Stimulated activated CD4-positive, alpha-beta T cell treated with anti-CD3 and anti-CD28 coated beads, Interleukin-4, amount 100 ng/mL, for 48 hours (primary cell): ENCODE measurements at places on chromosomes 6 and 20.

DNA sequence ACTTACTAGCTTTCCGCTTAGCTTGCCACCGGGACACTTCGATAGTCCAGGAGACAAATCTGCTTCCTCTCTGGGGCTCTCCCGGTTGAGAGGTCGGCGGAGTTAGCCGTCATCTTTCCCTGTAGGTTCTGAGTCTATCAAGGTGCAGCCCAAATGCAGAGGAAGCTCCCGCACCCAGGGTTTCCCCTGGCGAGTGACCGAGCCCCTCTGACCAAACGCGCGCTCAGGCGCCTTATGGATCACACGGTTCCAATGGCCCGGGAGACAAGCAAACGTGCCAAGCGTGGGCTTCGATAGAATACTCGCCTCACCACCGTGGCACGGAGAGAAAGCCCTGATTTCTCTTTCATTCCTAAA is 15.8 kb upstream of the FOXC1 start:
- no peak for DNase-seq

GRCh38 chr6:37221585-37222124 is 35.9 kb upstream of the TBC1D22B start:
- no peak for DNase-seq

DNA sequence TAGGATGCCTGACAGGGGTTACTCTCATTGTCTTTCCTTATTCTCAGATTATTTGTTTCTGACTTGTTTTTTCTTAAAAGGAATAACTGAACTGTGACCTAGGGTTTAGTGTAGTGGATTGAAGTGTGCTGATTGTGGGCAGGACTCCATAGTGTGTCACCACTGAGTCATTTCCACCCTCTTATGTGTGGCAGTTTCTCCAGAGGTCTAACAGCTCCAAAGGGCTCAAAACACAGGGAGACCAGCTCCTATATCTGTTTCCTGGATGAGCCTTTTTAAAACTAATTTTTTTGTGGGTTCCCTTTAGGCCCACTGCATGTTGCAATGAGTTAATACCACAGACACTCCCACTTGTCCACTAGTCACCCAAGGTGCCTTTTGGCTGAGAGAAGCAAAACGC is 951.1 kb upstream of the ADGRB3 start:
- no peak for DNase-seq

DNA sequence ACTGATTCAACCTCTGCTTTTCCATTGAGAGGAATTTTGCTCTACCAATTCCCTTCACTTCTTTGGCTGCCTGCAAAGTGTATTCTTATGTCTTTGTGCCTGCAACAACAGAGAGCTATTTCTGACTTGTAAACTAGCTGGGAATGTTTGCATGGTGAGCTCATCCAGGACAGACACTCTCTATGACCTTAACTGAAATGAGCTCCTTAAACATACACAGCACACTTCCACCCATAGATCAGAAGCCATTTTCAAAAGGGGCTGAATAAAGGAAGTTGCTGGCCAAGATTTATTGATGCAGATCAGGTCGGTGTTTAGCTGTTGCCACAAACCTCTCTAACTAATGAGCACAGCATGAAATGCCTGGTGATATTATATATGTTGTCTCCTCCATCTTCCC is 377.7 kb downstream of the BTBD9 start:
- no peak for DNase-seq

DNA sequence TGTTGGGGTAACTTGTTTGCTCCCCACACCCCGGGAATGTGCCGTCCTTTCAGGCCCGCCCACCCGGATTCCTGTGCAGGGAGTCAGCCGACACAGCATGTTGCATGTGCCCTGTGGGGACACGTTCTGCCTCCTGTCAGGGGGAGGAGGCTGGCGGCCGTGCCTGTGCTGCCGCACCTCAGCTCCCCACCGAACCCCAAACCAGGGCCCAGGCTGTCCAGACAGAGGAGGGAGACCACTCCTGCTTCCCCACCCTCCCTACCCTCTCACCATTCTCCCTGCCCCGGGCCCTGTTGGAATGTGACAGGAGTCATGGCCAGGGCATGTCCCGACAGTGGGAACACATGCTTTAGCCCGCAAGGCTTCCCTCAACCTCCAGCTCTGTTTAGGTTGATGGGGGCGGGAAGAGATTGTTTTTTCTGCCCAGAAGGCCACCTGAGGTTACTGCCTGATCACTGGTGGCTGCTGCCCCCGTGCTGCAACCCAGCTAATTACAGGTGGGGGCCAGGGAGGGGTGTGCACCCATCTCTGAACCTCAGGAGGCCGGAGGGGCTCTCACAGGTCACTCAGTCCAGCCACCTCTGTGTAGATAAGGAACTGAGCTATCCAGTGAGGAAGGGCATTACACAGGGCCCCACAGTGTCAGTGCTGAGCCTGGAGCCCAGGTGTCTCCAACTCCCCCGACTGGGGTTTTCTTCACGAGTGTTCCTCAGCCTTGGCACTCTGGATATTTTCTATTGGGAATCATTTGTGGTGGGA is 13.6 kb downstream of the LRRC73 start:
- DNase-seq, result no peak

DNA sequence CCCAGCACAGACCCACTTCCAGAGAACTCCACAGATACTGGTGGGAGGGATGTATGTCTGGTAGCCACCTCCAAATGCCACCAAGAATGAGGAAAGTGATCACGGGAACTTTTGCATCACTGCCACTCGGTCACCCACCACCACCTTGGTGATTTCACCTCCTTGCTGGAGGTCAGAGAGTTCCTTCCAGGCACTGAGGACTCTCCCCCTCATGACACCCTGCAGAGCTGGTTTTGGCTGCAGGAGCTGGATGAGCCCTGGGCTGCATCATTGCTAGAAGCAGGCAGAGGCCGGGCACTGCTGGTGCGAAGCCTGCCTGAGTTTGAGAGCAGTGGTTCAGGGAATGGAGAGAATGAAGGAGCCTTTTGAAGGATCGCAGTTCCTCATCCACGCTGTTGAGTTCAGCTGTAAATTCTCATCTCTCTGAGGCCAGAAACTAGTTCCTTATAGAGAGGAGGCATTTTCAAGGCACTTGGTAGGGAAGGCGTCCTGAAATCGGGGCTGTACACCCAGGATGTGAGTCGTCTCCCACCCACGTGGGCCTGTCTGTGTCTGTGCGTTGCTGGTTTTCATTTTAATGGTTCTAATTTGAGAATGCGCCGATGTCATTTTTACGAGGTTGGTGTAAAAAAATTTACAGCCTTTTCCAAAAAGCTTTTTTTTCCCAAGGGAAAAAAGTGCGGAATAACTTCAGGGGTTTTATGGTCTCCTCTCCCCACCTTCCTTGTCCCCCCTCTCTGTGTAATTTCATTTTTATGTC is 25.0 kb downstream of the FOXP4 start:
- peak; percentile 36 for DNase-seq

DNA sequence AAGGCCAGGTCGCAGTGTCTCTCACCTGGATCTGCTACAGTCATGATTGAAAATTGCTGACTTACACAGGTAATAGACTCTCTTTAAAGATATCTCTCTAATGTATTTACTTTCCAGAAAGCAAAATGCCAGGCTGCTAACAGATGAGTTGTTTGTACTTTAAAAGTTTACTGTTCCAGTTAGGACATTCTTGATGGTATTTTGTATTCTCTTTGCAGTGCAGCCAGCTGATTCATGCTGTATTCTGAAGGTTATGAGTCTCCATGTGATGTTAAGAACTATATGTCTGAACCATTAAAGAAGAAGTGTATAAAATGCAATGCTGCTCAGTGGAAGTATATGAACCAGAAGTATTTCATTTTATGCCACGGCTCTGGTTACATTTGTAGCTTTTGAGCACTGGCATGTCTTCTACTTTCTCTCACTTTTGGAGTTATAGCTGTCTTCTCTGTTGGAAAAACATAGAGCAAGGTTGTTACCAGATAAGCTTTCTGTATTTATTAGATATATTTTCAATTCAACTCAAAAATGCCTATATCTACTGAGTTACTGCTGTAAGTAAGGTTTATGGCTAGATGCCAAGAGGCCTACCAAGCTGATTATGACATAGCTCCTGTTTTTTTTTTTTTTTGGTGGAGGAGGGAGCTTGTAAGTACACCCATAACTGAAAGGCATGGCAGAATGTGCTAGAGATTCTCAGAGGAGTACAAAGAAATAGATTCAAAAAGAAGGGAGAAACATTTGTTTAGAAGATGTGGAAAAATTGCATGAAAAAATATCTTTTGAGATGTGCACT is 130.5 kb upstream of the MAN1A1 start:
- no peak for DNase-seq

GRCh38 chr6:47105469-47106178 is 63.5 kb upstream of the ADGRF1 start:
- no peak for DNase-seq

- DNase-seq, result no peak
Measured at GRCh38 chr6:128569732-128570679, 49.6 kb upstream of the PTPRK start.

DNA sequence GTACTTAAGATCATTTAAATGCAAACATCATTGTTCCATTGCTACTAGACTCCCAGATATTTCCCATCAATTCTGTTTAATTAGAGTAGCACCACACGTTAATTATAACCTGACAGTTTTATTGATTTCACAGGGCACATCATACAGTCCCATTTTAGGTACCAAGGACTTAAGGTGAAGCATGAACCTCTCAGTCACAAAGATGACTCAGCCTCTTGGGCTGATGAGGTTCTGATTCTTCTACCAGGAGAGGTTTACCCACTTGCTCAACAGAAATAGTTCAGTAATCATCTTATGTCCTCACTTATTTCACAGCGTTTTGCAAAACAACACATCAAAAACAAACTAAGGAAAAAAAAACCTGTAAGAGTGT is 98.5 kb downstream of the HIVEP2 start:
- no peak for DNase-seq

- DNase-seq, result no peak
Measured at GRCh38 chr20:62567246-62568044, 74.9 kb upstream of the SLCO4A1 start.

GRCh38 chr6:161489626-161490306 is 215.9 kb upstream of the AGPAT4 start:
- DNase-seq, result no peak

- DNase-seq, result no peak
Measured at GRCh38 chr6:21371676-21372171, 221.8 kb upstream of the SOX4 start.

GRCh38 chr6:53168516-53169267 is 20.1 kb upstream of the GCM1 start:
- no peak for DNase-seq

DNA sequence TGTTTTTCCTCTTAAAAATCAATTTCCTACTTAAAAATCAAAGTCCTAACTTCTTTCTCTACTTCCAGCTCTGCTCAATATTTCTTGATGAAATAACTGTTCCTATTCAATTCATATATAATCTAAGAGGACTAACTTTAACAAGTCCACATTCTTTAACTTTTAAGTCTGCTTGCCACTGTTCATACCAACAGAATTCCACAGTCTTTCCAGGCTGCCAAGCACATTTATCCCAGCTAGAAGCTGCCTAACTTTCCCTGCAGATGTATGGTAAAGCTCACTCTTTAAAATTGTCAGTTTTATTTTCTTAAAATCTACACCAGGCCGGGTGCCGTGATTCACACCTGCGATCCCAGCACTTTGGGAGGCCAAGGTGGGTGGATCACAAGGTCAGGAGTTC is 11.5 kb downstream of the CALHM6 start:
- DNase-seq, result no peak

DNA sequence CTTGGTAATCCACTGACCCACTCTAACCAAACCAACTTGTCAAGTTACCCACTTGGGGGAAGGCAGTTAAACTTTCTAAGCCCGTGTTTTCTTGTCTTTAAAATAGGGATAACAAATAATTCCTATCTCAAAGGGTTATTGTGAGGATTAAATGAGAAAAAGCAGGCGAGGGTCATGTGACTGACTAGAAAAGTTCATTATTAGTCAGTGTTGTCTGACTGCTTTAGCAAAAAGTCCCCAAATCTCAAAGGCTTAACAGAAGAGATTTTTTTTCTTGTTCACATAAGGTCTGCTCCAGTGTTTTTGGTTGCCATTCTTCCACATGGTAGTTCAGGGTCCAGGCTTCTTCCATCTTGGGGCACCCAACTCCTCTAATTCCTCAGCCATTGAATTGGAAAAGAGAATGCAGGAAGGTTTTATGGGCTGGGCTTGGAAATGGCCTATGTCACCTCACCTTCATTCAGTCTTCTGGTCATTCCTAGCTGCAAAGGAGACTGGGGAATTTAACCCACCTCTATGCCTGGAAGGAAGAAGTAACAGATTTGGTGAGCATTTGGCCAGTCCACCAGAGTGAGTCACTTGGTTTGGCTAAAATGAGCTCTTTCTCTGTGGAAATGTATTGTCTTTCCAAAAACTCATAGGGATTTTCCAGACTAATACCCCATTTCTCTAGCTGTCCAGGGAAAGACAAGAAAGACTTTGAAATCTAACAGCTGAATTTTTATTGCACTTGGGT is 77.0 kb downstream of the CAP2 start:
- DNase-seq, result no peak

GRCh38 chr6:112846681-112847080 is 499.6 kb downstream of the RFPL4B start:
- no peak for DNase-seq

- no peak for DNase-seq
Measured at GRCh38 chr6:129114636-129115391, 231.9 kb downstream of the LAMA2 start.

DNA sequence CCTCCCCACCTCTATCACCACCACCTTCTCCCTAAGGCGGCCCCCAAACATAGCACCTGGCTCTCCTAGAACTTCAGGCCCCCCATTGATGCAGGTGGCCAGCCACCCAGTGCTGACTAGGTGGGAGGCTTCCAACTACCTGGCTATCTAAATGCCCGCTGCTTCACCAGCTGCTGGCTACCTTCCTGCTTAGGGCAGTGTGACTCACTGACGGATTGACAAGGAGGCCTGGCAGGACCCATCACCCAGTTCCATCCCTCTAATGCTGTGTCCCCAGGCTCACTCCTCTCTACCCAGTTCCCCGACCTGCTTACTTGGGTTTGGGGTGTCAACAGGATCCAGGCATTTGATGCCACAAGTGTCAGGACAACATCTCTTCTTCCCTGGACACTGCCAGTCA is 1.1 kb downstream of the SLPI start:
- no peak for DNase-seq

GRCh38 chr6:48027704-48028435 is 83.1 kb downstream of the PTCHD4 start:
- DNase-seq, result no peak

DNA sequence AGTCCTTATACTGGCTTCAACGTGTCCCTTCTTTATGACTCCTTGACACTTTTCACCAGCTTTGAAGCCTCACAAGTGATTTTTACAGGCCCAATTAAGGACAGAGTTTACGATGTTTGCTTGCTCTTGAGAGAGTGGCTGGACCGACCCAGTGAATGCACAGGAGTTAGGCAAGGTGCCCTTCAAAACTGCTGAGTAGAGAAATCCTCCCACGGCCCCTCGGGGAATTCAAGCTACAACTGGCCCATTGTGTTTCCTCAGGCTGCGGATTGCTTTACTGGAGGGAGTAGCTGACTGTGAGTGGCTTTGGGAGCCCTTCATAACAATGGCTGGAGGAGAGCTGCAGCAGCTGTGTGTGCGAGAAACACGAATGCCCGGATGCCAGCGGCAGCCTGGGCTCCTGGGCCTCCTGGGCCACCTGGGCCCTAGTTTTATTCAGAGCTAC is 50.0 kb downstream of the SGK1 start:
- no peak for DNase-seq
